HEK293T (cell line): ENCODE measurements at places on chromosomes 13 and 19.

GRCh38 chr19:55641426-55642152 is 787 bp downstream of the ZNF580 start:
- no peak for DNase-seq

DNA sequence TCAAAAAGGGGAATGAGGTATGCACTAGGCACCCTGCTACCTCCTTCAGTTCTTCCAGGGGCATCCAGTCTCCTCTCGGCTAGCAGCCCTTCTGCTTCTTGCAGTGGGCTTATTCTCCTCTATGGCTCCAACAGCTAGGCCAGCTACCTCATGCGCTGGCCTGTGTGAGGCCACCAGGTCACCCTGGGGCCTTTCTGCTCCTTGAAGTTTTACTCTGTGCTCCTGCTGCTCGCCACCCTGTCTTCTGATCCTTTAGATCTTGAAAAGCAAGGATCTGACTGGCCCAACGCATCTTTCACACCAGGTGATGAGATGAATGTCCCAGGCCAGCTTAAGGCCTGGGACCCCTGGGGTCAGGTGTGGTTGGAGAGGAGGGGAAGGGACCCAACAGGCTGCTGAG is 66.2 kb downstream of the RUBCNL start:
- no peak for DNase-seq

DNA sequence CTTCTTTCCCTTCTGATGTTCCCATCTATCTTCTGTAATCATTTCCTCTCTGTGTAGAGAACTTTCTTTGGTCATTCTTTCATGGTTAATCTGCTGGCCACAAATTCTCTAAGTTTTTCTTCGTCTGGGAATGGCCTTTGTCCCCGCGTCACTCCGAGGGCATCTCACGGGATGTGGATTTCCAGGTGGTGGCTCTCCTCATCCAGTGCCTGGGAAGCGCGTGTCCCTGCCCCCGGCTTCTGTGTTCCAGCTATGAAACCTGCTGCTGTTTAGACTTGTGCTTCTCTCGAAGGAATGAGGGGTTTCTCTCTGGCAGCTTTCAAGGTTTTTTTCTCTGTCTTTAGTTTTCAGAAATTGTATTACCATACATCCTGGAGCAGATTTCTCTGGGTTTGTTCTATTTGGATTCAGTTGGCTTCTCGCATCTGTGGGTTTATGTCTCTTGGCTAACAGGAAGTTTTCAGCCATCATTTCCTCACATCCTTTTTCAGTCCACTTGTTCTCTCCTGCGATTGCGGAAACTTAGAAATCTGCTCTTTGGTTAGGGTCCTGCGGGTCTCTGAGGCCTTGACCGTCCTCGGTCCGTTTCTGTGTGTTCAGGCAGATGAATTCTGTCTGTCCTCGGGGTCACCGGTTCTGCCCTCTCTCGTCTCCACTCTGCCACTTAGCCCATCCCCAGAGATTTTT is 36.9 kb upstream of the DCUN1D2 start:
- DNase-seq, result no peak

DNA sequence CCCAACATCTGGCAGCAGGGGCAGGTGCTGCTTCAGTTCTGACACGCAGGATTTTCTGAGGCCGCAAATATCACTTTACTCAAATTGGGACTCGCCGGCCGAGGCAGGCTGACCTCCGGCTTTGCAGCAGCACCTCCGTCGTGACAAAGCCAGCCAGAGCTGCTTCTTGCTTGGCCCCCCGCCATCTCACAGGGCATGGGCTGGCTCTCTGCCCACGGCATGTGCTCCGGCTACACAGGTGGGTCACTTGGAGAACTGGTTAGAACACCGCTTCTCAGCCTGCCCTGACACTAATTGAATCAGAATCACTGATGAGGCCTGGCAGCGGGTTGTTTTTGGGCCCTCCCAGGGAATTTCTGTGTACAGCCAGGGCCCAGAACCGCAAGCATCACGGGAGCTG is 112.3 kb downstream of the SLC7A1 start:
- no peak for DNase-seq

GRCh38 chr13:112079696-112080095 is 12.7 kb downstream of the SOX1 start:
- no peak for DNase-seq

DNA sequence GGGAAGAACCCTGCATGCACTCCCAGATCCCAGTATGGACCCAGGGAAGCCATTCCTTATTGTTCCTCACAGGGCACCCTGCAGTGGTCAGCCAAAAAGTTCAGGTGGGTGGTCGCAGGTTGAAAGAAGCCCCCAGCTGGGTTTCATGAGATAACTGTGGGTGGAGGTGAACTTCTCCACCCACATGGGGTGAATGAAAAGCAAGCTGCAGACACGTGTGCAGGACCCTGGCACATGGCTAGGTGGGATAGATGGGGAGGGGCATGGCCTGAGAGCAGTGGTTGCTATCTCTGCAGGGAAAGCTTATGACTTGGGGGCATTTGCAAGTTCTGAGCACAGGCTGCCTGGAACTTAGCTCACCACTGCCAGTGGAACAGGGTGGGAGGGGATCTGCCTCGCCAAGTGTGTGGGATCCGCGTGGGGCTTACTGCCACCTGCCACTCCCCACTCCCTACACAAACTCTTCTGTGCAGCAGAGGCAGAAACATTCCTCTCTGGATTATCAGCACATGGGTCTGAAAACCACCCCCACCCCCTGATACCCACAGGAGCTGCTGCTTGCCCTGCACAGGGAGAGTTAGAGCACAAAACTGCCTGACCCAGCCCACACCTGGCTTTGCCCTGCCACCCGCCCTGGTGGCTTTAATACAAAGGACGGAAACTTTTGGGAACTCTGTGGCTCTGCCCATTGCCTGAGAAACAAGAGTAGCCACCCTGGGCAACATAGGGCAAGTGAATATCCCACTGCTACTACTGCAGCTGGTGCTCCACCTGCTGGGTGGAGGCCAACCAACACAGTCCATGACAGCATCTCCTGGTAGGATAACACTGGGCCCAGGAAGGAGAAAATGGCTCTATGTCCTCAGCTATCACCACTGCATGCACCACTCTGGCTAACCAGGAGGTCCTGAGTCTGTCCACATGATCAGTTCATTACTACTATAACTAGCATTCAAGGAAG is 24.4 kb downstream of the PLA2G4C start:
- DNase-seq, result no peak

DNA sequence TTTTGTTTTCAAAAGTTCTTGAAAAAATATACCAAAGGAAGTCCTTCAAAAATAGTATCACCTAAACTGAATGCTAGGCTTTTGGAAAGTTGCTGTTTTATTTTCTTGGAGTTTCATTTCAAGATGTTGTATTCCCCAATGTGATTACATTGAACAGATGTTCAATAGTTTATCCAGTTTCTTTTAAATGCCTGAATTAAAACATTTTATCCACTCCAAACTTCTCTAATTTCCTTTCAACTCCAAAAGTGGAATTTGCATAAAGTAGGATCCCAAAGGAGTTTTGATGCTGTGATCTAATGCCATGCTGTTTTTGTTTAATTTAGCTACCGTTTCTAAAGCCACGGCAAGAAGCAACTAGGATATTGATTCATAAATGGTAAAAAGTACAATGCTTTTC is 892.5 kb upstream of the SLC10A2 start:
- no peak for DNase-seq

GRCh38 chr13:41813426-41813825 is 147.5 kb downstream of the VWA8 start:
- DNase-seq, result no peak

- no peak for DNase-seq
Observed at GRCh38 chr13:53138376-53139036, 109.9 kb downstream of the OLFM4 start.

- DNase-seq, result no peak
Observed at GRCh38 chr19:36215276-36216123, 594 bp downstream of the ZNF146 start.

DNA sequence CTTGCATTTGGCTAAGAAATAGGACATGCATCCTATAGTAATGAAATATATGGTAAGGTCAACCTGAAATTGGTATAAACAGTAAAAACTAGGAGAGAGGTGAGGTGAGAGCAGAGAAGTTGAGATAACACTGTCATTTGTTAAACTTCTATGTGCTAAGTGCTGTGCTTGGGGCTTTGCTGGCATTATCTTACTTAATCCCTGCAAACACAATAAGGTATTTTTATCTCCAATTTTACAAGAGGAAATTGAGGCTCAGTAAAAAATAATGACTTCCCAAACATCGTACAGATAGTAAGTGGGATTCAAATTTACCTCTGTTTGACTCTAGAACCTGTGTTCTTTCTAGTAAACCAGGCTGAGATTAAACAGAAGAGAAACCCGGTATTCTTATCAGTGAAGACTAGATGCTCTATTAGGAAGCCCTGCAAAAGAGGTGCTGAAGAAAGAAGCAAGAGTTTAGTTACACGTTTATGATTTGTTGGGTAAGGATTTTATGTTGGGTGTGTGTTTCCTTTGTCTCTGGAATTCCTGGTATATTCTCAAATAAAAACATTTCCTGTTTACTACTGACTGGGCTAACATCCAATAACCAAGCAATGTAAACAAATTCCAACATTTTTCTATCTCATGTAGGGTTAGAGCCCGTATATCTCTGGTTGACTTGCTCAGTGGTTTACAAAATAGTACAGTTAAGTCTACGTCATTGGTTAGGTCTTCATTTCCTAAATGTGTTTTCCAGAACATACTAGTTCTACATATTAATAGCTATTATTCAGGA is 137.3 kb upstream of the FNDC3A start:
- no peak for DNase-seq
